ENCODE measurements at places on chromosomes 1 and 21. TPM values are rescaled to one million over a fixed set of nuclear protein-coding genes. Genes with fewer than 3 reads are reported as not detected.

Gene LDLRAD1
- not detected for total RNA-seq

Gene RPS27
- 1,310 TPM for total RNA-seq

Gene TSTD1
- total RNA-seq = not detected

Gene ERG
- not detected for total RNA-seq

Data from HFFc6 (cell line).